SW 1271 (cell line): ENCODE measurements at places on chromosomes 6 and 20.

DNA sequence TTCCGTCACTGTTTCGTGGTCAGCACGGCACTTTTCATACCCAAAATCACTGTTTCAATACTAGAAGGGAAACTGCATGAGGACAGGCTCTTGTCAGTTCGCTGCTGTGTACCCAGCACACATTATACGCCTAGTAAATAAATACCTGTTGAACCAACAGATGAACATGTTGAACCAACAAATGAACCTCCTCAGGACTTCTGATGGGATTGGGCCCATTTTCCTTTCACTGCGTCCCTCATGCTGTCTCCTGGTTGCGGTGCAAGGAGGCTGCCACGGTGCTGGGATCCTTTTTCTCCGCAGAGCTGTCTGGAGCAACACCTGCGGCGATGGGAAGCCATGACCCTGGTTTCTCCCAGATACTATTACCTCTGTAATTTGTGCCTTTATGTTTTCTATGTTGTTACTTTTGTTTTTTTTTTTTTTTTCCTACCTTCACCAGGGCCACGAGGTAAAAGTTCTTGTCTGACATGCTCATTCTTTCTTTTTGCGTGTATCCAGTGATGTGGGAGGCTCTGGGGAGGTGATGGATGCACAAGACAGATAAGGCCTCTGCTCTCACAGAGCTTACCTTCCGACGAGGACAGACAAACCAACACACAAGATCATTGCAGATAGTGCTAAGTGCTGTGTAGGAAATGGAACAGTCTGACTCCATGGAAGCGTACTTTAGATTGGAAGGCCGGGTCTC, 1.1 kb downstream of the VAPB start:
- no peak for DNase-seq

GRCh38 chr6:90148867-90149266, 147.8 kb downstream of the BACH2 start:
- no peak for DNase-seq

DNA sequence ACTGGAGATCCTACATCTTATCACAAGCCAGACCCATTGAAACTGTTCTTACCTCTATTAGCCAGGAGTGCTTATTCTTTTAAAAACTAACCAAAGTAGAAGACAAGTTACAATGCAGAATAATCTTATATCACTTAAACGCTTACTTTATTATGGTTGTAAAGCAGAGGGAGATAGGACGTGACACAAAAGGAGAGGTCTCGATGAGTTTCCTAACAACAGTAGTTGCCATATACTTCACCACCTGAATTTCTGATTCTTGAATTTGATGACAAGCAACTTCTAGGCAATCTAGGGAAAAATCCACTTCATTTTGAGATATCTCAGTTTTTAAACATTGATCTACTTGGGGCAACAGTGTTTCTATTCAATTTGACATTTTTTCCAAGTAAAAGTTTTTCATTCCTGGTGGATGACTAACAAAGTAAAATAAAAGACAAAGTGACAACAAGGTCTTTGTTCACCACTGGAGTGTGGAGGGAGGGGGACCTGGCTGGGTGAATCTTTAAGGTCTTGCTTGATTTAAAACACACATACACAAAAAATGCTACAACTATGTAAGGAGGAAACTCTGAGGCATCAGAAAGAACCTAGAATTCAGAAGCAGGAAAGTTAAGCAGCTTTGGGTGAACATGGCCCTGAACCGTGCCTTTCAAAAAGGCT, 110.9 kb downstream of the SMLR1 start:
- DNase-seq: peak; percentile 15

- DNase-seq: no peak
These were observed 7.8 kb downstream of the STX7 start for GRCh38 chr6:132505158-132505557.

DNA sequence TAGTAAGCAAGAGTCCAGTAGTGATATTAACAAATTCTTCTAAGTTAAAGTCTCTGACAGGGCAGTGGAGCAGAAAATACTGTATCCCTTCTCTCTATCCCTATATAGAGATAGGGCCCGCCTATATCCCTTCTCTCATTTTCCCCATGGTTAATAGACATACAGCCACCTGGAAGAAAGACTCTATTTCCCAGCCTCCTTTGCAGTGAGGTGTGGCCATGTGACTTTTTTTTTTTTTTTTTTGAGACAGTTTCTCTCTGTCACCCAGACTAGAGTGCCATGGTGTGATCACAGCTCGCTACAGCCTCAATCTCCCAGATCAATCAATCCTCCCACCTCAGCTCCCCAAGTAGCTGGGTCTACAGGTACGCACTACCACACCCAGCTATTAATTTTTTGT, 16.7 kb upstream of the CDK5RAP1 start:
- DNase-seq: no peak

GRCh38 chr20:50415516-50416268, 94.5 kb upstream of the PTPN1 start:
- DNase-seq: no peak

GRCh38 chr6:2794171-2794730, 29.1 kb downstream of the WRNIP1 start:
- DNase-seq: no peak

GRCh38 chr6:45445364-45445748, 67.6 kb upstream of the SUPT3H start:
- DNase-seq: no peak

GRCh38 chr6:137715589-137716045, 151.4 kb upstream of the TNFAIP3 start:
- DNase-seq: no peak

DNA sequence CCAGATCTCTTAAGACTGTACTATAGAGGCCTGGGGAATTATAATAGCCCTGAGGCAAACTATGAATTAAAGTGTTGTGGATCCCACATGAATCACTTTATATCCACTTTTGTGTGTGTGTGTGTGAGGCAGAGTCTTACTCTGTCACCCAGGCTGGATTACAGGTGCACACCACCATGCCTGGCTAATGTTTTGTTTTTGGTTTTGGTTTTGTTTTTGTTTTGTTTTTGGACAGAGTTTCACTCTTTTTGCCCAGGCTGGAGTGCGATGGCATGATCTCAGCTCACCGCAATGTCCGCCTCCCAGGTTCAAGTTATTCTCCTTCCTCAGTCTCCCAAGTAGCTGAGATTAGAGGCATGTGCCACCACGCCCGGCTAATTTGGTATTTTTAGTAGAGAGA, 32.2 kb upstream of the MICB start:
- no peak for DNase-seq

GRCh38 chr20:4633780-4634179, 87.9 kb upstream of the PRND start:
- DNase-seq: peak; percentile 37

- no peak for DNase-seq
These were observed 3.7 kb downstream of the TGM2 start for GRCh38 chr20:38161412-38161774.

- no peak for DNase-seq
These were observed 6.6 kb upstream of the ANGPT4 start for GRCh38 chr20:922781-923180.

DNA sequence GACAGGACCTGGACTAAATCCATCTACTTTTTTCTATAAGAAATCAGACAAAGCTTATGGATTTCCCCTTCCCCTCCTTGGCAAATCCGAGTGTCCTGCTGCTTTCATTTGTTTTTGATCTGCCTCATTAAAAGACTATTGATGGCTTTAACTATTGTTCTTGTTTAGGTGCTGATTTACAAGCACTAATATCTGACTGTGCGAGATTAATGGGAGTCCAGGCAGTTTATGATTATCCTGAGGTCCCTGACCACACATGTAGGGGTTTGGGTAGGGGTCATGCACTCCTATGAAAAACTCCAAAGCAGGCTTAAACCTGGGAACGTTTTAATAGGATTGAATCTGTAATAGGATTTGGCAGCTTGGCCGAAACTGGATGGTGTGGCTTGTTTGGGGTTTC, 317.5 kb upstream of the POU3F2 start:
- no peak for DNase-seq

GRCh38 chr6:35688605-35689322, at the start of gene FKBP5:
TSS of gene FKBP5 (minus strand) at chr6:35688915. CDS start at chr6:35642824, 46,091 bp downstream.
- peak; percentile 88 for DNase-seq

DNA sequence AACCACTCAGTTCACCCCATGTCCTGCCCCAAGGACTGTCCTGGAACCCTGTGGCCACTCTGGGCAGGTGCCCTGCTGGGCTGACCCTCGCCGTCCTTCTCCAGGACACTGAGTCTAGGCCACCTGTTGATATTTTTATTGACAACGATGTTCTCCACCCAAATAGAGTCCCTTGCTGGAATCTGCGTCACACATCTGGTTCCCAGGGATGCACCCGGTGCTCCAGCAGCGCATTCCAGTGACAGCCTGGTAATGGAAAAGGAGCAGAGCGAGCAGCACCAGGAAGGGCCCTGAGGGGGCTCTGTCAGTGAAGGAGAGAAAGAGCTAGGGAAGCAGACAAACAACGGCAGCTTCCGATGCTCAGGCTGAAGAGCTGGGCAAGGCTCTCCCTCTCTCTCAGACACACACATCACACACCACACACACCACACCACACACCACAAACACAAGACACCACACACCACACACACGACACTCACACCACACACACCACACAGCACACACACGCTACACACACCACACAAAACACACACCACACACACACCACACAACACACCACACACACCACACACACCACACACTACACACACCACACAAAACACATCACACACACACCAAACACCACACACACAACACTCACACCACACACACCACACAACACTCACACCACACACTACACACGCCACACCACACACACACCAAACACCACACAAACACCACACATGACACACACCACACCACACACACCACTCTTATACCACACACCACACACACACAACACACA, 117.9 kb upstream of the THBS2 start:
- DNase-seq: no peak

- DNase-seq: no peak
These were observed 211.9 kb downstream of the FOXC1 start for GRCh38 chr6:1821513-1822183.

- no peak for DNase-seq
These were observed 263.2 kb downstream of the DLL1 start for GRCh38 chr6:170027647-170028043.

DNA sequence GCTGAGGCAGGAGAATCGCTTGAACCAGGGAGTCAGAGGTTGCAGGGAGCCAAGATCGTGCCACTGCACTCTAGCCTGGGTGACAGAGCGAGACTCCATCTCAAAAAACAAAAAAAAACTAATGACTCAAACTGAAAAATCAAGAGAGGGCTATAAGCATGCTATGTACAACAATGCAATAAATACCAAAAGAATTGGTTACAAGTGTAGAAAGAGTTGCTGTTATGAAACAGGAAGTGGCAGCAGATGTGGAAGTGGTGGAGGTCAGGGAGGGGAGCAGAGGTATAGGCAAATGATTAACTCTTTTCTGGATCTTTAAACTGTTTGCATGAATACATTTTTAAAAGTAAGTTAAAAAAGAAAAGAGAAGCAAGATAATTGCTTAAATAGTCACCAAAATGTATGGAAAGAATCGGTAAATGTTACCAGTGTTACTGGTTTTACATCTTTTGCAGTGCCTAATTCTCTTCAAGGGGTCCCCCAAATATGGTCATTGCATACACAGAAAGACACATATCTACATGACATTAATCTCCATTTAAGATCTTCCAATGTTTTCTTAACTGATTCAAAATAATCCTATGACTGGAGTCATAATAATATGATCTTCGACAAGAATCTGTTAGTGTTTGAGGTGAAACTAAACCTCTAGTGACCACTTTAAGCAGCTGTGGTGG, 15.0 kb downstream of the CALHM6 start:
- no peak for DNase-seq

DNA sequence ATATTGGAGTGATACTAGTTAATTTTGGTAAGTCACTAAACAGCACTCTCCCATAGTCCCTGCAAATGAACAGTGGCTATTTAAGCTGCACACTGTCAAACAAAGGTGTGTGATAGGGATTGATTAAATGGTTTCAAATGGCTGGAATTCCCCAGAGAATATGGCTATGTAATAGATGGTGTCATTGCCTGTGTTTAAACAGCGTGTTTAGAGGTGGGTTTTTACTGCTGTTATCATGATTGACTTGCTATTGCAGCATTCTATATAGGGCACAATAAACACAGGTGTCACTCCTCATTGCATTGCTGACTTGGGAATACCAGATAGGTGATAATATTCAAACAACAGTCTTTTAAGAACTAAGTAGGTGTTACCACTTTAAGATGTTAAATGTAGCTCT, 171.7 kb upstream of the MAN1A1 start:
- DNase-seq: no peak

DNA sequence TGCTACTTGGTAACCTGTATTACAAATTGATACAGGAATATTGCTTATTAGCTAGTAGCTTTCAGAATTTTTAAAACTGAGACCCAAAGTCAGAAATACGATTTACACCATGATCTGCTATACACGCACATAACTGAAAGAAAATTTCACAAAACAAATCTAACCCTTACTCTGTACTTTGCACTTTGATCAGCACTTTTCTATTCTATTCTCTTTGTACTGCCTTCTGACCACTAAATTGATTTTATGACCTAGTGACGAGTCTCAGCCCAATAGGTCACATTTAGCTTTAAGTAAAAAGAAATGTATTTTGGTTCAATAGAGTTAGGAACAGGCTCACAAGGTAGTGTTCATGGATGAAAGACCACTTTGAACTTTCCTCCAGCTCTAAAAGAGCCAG, 252.5 kb downstream of the TBX18 start:
- DNase-seq: no peak

DNA sequence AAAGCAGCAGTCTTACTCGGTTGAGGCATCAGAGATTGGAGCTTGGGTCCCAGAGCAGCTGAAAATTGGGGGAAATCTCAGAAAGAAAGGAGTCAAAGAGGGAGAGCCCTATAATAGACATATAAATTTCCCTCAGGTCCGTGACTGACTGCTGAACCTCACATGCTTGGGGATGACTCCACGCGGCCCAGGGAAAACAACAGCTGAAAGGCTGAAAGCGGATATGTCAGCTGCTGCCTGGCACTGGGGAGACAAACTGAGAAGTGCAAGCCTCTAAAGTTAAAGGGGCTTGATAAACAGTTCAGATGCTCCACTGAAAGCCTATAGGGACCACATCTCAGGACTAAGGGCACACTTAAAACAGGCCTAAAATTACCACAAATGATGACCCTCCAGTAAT, 255.9 kb upstream of the RIN2 start:
- no peak for DNase-seq
